ENCODE measurements at places on chromosomes 6 and 20. TPM values are rescaled to one million over a fixed set of nuclear protein-coding genes. Genes with fewer than 3 reads are reported as not detected.

Gene OR12D2
- total RNA-seq: not detected

Gene BTN1A1
- not detected for total RNA-seq

Gene SYCP2L
- 1.1 TPM for total RNA-seq

Gene MUCL3
- total RNA-seq: not detected

DNA sequence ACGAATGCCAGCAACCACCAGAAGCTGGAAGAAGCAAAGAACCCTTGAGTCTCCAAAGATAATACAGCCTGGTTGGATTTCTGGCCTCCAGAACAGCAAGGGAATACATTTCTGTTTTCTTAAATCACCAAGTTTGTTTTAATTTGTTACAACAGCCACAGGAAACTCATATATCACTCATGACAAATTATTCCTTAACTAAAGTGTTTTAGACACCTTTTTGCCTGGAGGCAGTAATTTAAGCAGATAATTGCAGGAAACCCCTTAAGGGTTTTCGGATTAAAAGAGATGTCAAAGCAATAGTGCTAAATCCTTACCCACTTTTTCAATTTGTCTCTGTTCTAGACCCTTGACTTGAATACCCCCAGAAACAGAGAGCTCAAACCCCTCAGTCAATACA lies 1050.0 kb downstream of the EPHA7 start:
- no peaks in the 10 kb centered on the region for H3K4me1 ChIP-seq
- no peak for DNase-seq
- H3K4me3 ChIP-seq: no peak overlapping the region
- H3K27me3 ChIP-seq: no peaks in the 10 kb centered on the region
- H3K36me3 ChIP-seq: no peaks in the 10 kb centered on the region

All from right atrium auricular region (tissue), 2 donors.